ENCODE measurements at places on chromosomes 11 and 22.

GRCh38 chr11:71977743-71978418, 20.8 kb upstream of the IL18BP start:
- peak; percentile 35 for DNase-seq

- no peak for DNase-seq
Measured at GRCh38 chr22:45238076-45238956, 2.4 kb downstream of the KIAA0930 start.

GRCh38 chr11:109015283-109015682, 350.4 kb downstream of the DDX10 start:
- DNase-seq = no peak

GRCh38 chr11:101848262-101848661, 66.5 kb upstream of the CEP126 start:
- no peak for DNase-seq

DNA sequence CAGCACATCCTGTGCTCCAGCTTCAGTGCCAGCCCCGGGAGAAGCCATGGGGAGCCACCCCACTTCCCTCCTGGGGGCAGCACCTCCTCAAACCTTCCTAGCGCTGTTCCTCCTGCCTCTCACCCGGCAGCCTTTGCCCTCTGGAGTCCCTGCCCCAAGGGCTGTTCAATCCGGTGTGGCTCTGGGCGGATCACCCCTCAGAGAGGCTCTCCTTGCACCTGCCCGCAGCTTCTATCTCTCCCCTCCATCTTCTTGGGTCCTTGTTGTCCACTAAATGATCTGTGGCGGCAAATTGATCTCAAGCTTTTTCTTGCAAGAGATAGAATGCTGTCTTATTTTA, 18.1 kb upstream of the CDKN1C start:
- no peak for DNase-seq

DNA sequence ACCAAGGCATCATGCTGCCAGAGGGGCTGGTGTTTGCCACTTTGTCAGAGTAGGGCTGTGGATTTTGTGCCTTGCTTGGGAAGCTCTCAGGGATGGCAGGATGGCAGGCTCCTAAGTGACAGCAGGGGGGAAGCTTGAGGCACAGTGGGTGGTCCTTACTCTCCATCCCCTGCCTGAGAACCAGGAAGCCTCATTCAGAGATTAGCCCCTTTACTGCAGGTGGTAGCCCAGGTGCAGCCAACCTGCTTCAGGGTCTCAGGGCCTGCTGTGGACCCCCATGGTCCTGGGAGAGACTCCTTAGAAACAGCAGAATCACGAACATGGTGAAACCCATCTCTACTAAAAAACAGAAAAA, 8.9 kb upstream of the ST3GAL4 start:
- DNase-seq = peak; percentile 29
